ENCODE measurements at places on chromosomes 1 and 21.

DNA sequence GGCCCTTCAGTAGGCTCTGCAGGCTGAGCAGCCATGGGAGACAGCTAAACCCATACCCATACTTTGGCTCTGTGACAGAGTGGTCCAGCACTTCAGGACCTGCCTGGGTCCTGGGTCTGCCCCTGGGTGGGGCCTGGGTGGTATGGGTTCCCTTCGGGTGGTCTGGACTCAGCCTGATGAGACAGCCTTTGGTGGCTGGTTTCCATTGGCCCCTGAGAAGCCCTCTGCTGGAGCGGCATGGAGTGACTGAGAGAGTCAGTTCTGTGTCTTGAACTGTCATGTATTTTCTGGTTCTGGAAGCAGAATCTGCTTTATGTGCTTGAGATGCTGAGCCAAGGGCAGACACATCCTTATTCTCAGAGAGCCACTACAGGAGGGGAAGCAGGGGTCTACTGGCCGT, 31.3 kb upstream of the KCNA2 start:
- DNase-seq, result no peak

- no peak for DNase-seq
Observed at GRCh38 chr1:1918901-1919303, at the start of gene TMEM52. TMEM52 (minus strand) TSS chr1:1919279; CDS start chr1:1919265, 14 bp downstream.

GRCh38 chr1:27011058-27011764, 1.4 kb downstream of the TENT5B start:
- no peak for DNase-seq

DNA sequence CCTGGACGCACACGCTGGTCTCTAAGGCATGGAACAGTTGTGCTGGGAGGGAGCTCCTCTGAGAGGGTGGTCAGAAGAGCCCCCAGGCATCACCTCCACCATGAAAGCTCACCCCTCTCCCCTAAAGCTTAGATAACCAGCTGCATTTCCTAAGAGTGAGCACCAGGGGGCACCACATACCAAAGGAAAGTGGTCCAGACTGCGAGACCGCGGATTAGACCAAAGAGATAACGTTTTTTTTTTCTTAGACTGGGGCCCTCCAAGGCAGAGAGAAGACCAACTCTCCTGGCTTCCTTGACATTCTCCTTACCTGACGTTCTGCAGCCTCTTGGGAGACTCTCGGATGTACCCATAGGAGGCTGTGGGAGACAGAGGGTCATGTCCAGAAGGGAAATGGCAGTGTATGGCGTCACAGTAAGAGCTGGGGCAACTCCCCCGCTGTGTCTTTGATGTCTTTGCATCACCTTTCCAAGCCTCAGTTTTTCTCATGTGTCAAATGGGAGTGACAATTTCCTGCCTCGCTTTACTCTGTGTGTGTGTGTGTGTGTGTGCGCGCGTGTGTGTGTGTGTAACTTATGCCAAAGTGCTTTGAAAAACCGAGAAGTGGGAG, 12.3 kb upstream of the IFNLR1 start:
- DNase-seq, result peak; percentile 78

GRCh38 chr1:24909388-24909898, 20.6 kb downstream of the RUNX3 start:
- DNase-seq, result no peak

DNA sequence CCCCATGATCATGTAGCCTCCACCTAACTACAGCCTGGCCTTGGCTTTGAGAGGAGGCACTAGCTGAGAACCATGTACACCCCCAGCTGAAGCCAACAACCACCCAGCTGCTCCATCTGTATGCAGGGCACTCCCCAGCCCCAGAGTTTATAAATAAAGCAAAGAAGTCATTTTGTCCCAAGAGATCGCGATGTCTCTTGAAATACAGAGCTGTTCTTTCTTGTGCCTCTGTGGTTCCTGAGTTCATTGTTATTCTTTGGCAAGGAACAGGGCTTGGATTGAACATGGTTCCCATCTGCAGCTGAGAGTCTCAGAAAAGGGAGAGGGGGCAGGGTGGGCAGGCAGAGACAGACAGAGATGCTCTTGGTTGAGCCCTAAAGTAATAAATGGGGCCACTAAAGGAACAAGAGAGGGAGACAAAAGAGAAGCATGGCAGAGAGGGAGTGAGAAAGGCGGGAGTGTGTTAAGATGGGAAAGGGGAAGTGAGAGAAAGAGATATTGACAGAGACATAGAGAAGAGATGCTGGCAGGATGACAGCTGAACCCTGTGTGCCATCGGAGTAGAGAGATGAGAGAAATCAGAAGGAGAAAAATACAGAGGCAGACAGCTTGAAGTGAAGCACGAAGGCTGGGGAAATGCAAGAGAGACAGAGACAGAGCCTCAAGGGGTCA, 63.3 kb downstream of the TNR start:
- no peak for DNase-seq

GRCh38 chr1:110160538-110161100, 10.3 kb downstream of the SLC6A17 start:
- no peak for DNase-seq

GRCh38 chr1:171807556-171807955, 26.1 kb downstream of the METTL13 start:
- no peak for DNase-seq

DNA sequence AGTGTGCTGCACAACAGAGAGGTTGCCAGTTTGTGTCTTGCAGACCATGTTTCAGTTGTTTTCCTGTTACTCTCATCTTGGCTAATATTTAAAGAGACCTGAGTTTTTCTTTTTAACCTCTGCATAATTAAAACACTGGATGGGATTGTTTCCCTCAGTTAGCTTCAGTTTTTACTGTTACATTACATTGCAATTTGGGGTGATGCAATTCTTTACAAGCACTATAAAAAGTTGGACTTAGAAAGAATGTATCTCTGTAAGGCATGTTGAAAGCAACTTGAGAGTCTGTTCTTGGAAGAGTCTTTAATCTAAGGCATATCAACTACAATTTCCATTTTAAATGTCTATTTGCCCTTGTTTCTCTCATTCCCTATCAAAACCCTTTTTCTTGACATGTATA, 99.1 kb downstream of the DNM3 start:
- no peak for DNase-seq

GRCh38 chr1:41864471-41865040, 54.2 kb downstream of the HIVEP3 start:
- no peak for DNase-seq

DNA sequence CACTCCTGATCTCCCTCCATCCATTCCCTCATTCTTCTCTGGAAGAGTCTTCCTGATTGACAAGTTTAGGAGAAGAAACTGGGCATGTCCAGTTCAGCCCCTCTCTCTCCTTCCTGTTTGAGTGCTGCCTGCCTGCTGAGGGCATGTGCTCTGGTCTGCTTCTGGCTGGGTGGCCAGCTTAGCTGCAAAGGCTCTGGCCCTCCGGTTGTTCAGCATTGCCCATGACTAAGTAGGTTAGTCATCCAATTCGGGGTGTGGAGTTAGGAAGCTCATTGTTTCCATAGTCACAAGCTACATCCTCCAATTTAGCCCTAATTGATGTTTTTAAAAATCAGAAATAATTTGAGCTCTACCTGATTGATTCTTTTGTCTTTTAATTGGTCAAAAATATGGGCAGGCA, 25.6 kb upstream of the PLA2G2E start:
- peak; percentile 5 for DNase-seq

Data from NCI-H1417 (cell line).